ENCODE measurements at places on chromosomes 16 and 17.

- DNase-seq, result no peak
Observed at GRCh38 chr16:85495823-85496538, 117.1 kb upstream of the GSE1 start.

DNA sequence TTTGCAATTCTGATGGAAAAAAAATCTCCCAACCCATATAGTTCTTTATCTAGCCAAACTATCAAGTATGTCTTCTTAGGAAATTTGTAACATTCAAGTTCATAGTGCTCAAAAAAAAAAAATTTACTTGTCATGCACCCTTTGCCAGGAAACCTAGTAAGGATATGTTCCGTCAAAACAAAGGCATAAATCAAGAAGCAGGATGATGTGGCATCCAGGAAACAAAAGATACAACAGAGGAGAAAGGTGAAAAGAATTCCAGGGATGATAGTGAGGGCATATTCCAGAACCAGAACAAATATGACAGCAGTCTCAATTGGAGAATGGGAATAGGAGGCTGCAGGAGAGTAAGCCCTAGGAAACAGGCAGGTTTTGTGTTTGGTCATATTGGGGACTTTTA lies 104.6 kb downstream of the SPAG9 start:
- no peak for DNase-seq

- DNase-seq, result no peak
Observed at GRCh38 chr16:67112591-67113399, 3.1 kb downstream of the PHAF1 start.

- no peak for DNase-seq
Observed at GRCh38 chr16:26530584-26531289, 536.0 kb upstream of the C16orf82 start.

DNA sequence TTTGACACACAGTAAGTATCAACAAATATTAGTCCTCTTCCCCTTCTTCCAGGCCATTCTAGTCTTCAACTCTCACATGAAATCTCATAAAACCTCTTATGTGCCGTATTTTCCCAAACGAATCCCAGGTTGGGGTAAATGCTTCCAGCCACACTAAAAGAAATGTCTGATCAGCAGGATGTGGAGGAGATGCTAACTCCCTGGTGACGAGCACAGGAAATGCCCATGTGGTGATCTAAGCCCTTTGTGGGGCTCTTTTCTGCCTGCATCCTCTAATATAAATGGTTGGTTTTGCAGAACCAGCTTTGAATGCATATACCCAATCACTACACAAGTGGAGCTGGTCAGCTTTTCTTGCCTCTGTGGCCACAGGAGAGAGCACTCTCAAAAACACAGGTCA lies 498.2 kb upstream of the ERCC4 start:
- no peak for DNase-seq

DNA sequence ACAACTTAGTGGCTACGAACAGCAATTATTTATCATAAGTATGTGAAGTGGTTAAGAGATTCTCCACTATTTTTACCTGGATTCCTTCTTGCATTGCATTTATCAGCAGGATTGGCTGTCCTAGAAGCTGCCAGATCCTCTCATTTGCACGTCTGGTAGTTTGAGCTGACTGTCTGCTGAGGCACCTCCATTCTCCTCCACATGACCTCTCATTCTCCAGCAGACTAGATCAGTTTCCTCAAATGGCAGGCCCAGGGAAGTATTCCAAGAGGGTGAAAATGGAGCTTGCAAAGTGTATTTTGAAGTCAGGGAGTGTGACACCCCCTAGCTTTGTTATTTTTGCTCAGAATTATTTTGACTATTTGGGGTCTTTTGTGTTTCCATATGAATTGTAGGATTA lies 870.1 kb downstream of the CDH11 start:
- DNase-seq, result no peak

DNA sequence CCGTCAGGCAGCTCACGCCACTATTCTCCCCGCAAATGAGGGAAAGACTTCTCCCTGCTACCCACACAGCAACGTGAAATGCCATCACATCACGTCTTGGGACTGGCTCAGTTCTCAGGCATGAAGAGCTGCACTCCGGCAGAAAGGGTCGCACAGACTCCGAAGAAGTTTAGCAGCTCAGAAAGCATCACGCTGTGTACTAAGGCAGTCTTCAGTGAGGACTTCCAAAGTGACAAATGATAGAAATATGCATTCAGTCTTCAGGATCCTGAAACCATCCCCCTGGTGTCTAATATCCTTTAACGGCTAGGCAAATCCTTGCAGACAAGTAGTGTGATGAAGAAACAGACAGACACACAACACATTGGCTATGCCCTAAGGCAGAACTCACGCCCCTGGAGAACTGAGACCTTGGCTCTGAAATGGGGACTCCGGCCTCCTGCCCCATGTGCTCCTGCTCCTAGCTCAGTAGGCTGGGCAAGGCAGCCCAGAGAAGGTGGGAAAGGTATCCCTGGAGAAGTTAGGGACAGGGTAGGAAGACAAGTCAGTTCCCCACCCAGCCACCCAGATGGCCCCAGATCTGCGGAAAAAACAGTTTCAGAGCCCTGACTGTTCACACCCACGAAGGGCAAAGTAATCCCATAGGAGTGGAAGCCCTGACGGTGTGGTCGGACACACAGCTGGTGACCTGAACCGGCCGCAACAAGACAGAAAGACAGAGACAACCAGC lies 1.6 kb downstream of the XYLT1 start:
- DNase-seq, result no peak

GRCh38 chr16:65967376-65967775 lies 399.1 kb upstream of the CDH5 start:
- DNase-seq, result no peak

DNA sequence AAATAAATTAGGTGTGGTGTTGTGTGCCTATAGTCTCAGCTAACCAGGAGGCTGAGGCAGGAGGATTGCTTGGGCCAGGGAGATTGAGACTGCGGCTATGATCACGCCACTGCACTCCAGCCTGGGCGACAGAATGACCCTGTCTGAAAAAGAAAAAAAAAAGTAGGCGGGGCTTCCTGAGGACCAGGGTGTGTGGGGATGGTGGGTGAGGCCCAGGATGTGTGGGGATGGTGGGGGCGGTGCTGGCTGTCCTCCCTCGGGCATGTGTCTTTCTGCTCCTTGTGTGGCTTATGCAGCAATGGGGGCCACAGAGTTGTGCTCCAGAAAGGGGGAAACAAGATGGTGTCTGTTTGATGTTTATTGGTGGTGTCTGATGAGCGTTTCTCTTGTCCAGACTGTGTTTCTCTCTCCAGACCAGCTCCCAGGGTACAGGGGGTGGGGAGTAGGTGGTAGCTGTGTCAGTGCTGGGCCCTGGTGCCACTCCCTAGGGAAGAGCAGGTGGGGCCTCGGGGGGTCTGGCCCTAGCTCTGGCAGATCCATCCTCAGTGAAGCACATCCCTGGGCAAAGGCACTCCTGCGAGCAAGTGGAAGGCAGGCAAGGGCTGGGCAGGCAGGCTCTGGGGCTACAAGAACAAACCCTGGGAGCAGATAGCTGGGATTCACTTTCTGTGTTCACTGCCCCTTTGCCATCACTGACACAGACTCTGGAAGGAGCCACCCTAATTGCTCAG lies 2.3 kb downstream of the LCAT start:
- DNase-seq, result no peak

GRCh38 chr16:71426069-71426879 lies 15.6 kb downstream of the TLE7 start:
- DNase-seq, result peak; percentile 99

GRCh38 chr17:32927201-32927723 lies 691 bp upstream of the TMEM98 start:
- no peak for DNase-seq

- no peak for DNase-seq
Observed at GRCh38 chr17:57466521-57466920, 210.2 kb downstream of the MSI2 start.

GRCh38 chr17:42670789-42671657 lies 5.8 kb downstream of the PLEKHH3 start:
- no peak for DNase-seq

DNA sequence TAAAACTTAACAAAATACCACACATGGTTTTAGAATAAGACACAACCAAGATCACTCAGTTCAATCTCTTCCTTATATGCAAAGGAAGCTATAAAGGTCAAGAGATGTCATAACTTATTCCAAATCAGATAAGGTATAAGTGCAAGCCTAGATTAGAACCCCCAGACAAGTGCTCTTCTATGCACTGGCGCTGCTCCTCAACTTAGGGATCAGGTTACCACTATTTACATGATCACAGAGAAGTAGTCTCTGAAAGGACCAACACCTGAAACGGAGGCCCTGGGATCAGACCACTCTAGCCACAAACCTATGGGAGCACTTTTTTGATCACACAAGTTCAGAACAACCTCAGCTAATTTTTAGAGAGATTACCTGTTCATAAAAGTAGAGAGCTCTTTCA lies 16.6 kb downstream of the COPS3 start:
- DNase-seq, result no peak

DNA sequence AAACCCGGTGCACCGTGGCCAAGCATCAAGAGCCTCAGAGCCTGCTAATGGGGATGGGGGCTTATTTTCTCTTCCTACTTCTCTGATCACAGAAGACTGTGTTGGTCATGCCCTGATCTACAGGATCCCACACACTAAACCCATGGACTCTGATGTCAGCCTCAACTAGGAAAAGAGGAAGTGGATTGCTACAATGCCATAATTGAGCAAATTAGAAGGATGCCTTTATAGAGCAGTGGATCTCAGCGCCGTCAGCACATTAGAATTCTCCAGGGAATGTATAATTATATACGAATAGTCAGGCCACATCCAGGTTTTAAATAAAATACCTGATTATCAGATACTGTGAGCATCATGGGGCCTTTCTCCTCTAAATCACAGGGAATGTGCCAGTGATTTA lies 64.8 kb downstream of the VAT1L start:
- DNase-seq, result no peak

DNA sequence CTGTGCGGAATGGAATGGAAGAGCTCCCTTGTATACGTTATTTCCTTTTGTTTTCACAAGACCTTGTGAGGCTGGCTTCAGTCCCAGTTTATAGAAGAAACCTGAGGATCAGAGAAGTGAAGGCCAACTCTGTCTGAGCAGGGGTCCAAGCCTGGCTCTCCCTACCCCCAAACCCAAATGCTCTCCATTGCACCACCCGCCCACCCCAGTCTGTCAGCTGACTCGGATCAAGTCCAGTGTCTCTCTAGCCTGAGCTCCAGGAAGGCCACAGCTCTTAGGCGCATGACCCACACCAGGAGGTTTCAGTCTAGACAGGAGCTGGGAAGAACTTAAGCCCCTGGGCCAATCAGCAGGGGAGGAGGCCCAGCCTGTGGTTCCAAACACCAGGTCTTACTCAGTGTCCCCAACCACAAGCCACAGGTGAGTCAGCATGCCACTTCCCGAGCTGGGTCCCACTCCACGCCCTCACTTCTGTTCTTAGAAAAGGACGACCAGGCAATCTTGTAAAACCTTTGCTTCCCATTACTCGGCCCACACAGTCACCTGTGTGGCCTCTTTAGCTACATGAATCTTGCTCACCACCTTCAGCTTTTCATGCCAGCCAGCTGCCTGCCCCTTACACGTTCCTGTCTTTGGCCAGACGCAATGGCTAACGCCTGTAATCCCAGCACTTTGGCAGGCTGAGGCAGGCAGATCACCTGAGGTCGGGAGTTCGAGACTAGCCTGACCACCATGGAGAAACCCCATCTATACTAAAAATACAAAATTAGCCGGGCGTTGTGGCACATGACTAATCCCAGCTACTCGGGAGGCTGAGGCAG lies 27.8 kb downstream of the TK2 start:
- DNase-seq, result no peak

DNA sequence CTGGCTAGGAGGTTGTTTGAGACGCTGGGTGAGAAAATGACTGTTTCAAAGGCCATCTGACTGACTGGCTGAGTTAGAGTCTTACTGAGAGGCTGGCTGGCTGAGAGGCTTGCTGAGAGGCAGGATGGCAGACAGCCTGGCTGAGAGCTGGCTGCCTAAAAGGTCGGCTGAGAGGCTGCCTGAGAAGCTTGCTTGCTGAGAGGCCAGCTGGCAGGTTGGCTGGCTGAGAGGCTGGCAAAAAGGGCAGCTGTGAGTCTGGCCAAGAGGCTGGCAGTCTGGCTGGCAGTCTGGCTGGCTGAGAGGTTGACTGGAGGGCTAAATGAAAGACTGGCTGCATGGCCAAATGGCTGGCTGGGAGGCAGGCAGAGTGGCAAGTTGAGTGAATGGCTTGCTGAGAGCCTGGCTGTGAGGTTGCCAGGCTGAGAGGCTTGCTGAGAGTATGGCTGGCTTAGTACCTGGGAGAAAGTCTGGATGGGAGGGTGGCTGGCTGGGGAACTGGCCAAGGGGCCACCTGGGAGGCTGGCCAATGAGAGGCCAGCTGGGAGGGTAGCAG lies 35.3 kb upstream of the ACSM2B start:
- DNase-seq, result no peak

DNA sequence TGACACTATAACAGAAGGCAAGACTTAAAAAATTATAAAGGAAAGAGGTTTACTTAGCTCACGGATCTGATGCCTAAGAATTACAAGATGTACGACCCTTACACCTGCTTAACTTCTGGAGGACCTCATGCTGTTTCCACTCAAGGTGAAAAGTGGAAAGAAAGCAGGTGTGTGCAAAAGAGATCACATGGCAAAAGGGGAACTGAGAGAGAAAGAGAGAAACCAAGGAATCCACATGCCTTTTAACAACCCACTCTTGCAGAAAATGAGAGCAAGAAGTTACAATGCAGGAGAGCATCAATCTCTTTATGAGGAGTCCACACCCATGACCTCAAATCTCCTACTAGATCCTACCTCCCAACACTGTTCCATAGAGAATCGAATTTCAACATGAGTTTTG lies 2382.2 kb downstream of the TP53TG3F start:
- DNase-seq, result no peak

DNA sequence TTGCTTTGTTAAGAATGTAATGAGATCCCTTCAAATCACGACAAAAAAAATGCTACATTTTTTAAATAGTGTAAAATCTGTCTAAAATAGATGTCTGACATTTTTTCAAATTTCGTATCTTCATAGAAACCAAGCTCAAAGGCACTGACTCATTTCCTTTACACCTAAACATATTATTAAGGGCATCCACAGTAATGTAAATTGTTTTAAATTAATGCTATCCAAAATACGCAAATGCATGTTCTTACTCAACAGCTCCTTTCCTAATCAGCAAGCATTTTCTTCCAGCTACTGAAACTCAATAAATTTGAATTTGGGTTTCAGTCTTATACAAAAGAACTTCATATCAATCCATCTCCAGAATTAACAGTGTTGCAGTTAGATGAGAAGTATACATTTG lies 4.3 kb downstream of the C16orf87 start:
- DNase-seq, result no peak

- DNase-seq, result no peak
Observed at GRCh38 chr16:500709-501108, 26.8 kb upstream of the CAPN15 start.

GRCh38 chr17:17087424-17088015 lies 45.3 kb downstream of the MPRIP start:
- DNase-seq, result no peak

- no peak for DNase-seq
Observed at GRCh38 chr17:48514477-48514876, 16.3 kb downstream of the HOXB1 start.

DNA sequence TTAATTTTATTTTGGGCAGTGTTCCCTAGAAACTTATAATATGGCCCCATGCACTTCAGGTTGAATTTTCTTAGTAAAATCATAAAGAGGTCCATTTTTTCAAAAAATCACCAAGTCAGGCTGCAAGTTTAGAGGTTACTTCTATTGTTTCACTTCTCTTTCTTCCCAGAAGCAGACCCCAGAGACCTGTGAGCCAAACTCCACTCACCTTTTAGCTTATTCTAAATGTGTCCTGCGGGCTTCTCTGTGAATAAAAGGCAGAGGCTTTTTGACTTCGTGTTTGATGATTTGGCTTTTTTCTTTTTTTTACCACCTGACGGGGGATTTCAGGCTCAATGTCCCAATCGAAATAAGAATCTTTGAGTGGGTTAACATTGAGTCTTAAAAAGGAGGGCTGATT lies 7.4 kb downstream of the PRKCB start:
- DNase-seq, result no peak

All from iPS DF 19.7 (cell line).